Thoracic aorta (tissue), 2 donors: ENCODE measurements at places on chromosomes 12 and 14. TPM values are rescaled to one million over a fixed set of nuclear protein-coding genes. Genes with fewer than 3 reads are reported as not detected.

Gene ZC3H10
- total RNA-seq, result 7.1 TPM

GRCh38 chr12:27513155-27513824 lies 10.7 kb upstream of the PPFIBP1 start:
- H3K36me3 ChIP-seq, result no peaks in the 10 kb centered on the region
- no peak overlapping the region for H3K4me3 ChIP-seq
- peak overlapping the region; percentile 51 for H3K27ac ChIP-seq

- DNase-seq, result peak; percentile 5
- H3K27me3 ChIP-seq, result no peaks in the 10 kb centered on the region
- peaks cover 9% of the 10 kb centered on the region for H3K4me1 ChIP-seq
- H3K36me3 ChIP-seq, result no peaks in the 10 kb centered on the region
Measured at GRCh38 chr14:94936401-94936892, 166.5 kb upstream of the GSC start.

Gene GALNT9
- not detected for total RNA-seq

DNA sequence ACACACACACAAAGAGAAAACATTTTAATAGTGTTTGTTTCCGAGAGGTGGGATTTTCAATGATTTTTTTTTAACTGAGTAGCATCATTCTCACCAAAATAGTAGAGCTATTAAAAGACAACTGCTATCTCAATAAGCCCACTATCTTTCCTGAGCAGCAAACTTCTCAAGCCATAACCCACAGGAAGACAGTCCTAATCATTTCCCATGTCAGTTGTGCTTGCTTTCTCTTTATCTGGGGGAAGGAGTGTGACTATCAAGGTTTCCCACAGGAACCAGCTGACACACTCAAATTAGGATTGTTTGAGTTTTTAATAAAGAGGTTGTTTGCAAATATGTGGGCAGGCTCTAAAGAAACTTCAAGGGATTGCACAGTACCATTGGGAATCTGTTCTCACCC lies 4.9 kb upstream of the MAX start:
- H3K27ac ChIP-seq, result no peak overlapping the region
- no peaks in the 10 kb centered on the region for H3K36me3 ChIP-seq
- H3K27me3 ChIP-seq, result no peaks in the 10 kb centered on the region
- no peak overlapping the region for H3K4me3 ChIP-seq

Gene REM2
- not detected for total RNA-seq

- no peaks in the 10 kb centered on the region for H3K4me1 ChIP-seq
- H3K36me3 ChIP-seq, result no peaks in the 10 kb centered on the region
- DNase-seq, result no peak
- no peak overlapping the region for H3K27ac ChIP-seq
- no peaks in the 10 kb centered on the region for H3K27me3 ChIP-seq
Measured at GRCh38 chr12:40376533-40377267, 151.9 kb downstream of the LRRK2 start.

DNA sequence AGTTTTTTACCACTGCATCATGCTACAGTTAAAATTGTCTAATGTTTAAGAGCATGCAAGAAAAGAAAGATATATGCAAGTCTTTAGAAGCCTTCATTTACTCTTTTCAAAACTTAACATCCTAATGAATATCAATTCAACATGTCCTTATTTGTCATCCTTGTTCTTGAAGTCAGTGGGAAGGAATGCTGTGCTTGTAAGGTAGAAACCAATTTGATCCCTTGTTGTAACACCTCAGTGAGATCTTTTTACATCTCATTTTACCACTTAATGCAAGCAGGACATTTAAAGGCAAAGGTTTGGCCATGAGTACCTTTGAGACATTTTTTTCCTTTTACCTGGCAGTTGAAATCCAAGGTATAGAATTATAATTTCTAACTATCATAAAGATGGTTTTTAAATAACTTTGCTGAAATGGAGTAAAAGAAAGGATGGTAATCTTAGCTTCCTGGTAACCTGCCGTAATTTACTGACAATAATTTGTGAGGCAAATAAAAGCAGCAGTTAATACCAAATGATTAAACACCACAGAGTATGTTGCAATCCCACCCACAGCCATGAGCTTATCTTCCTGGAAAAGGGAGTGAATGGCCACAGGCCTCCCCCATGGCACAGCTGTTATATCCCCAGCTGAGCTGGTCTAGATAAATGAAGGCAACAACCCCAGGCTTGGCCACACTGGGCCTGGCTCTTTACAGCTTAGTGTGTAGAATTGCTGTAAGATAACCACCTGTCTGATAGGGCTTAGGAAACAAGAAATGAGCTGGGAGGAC lies 33.2 kb upstream of the STRN3 start:
- H3K36me3 ChIP-seq, result no peaks in the 10 kb centered on the region
- no peak overlapping the region for H3K4me3 ChIP-seq
- H3K27ac ChIP-seq, result no peak overlapping the region
- H3K4me1 ChIP-seq, result no peaks in the 10 kb centered on the region
- H3K27me3 ChIP-seq, result no peaks in the 10 kb centered on the region

- no peaks in the 10 kb centered on the region for H3K4me1 ChIP-seq
- no peak for DNase-seq
- H3K36me3 ChIP-seq, result no peaks in the 10 kb centered on the region
- no peak overlapping the region for H3K27ac ChIP-seq
Measured at GRCh38 chr14:61197416-61197815, 83.7 kb downstream of the TMEM30B start.

GRCh38 chr12:7929083-7929792 lies 6.7 kb downstream of the SLC2A3 start:
- no peak for DNase-seq
- H3K4me1 ChIP-seq, result peaks cover 15% of the 10 kb centered on the region
- H3K27me3 ChIP-seq, result no peaks in the 10 kb centered on the region
- H3K36me3 ChIP-seq, result peaks cover 27% of the 10 kb centered on the region

DNA sequence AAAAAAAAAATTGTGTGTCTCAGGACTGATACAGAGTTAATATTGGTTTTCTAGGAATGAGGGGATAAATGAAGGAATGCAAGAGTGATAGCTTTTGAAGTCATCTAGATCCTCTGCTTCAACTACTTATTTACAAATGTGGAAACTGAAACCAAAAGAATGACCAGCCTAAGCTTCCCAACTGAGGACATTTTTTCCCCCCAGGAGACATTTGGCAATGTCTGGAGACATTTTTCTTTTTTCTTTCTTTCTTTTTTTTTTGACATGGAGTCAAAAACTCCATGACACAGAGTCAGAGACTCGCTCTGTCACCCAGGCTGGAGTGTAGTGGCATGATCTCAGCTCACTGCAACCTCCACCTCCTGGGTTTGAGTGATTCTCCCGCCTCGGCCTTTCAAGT lies 15.3 kb downstream of the DLK1 start:
- DNase-seq, result no peak
- no peak overlapping the region for H3K4me3 ChIP-seq
- H3K36me3 ChIP-seq, result no peaks in the 10 kb centered on the region
- H3K4me1 ChIP-seq, result no peaks in the 10 kb centered on the region
- H3K27me3 ChIP-seq, result no peaks in the 10 kb centered on the region
- no peak overlapping the region for H3K27ac ChIP-seq

DNA sequence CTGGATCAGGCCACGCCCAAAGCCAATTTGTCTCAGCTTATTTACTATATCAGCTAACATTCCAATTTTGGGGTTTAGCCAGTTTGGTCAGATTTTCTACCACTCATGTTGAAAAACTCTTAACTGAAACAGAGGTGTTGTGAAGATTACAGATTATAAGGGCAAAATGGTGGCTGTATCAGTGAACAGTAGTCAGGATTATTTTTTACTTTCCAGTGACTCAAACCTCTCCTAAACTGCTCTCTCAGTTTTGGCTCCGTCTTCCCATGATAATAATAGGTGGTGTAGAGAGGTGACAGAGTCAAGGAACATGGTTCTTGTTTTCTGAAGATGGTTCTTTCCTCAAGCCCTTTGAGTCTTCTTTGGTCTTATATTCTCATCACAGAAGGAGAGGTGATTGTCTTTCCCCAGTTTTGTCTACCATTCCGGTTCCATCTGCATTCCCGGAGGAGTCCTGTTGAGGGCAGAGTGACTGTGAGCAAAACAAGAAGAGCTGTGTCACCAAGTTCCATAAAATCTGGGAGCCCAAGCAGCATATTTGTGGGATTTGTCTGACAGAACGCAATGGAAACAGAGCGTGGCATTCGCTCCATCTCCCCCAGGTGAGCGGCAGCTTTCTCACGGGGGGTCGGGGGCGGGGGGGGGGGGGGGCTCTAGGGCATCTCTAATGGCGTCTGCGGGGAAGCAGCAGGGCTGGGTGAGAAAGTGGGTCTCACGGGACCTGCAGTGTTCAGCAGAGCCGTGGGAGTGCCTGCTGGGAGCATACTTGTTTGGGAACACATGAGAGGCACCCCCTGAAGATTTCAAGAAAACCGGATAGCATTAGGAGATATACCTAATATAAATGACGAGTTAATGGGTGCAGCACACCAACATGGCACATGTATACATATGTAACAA lies 59.1 kb downstream of the TBC1D30 start:
- no peaks in the 10 kb centered on the region for H3K4me1 ChIP-seq
- no peak for DNase-seq
- H3K27me3 ChIP-seq, result no peaks in the 10 kb centered on the region
- no peak overlapping the region for H3K4me3 ChIP-seq
- H3K27ac ChIP-seq, result no peak overlapping the region

Gene RAP1B
- total RNA-seq, result 245 TPM

- H3K4me1 ChIP-seq, result no peaks in the 10 kb centered on the region
- H3K27ac ChIP-seq, result no peak overlapping the region
- no peak overlapping the region for H3K4me3 ChIP-seq
- no peaks in the 10 kb centered on the region for H3K27me3 ChIP-seq
- H3K36me3 ChIP-seq, result no peaks in the 10 kb centered on the region
- DNase-seq, result no peak
Measured at GRCh38 chr14:33040372-33041140, 101.9 kb downstream of the NPAS3 start.

Gene MYO1H
- total RNA-seq, result not detected

DNA sequence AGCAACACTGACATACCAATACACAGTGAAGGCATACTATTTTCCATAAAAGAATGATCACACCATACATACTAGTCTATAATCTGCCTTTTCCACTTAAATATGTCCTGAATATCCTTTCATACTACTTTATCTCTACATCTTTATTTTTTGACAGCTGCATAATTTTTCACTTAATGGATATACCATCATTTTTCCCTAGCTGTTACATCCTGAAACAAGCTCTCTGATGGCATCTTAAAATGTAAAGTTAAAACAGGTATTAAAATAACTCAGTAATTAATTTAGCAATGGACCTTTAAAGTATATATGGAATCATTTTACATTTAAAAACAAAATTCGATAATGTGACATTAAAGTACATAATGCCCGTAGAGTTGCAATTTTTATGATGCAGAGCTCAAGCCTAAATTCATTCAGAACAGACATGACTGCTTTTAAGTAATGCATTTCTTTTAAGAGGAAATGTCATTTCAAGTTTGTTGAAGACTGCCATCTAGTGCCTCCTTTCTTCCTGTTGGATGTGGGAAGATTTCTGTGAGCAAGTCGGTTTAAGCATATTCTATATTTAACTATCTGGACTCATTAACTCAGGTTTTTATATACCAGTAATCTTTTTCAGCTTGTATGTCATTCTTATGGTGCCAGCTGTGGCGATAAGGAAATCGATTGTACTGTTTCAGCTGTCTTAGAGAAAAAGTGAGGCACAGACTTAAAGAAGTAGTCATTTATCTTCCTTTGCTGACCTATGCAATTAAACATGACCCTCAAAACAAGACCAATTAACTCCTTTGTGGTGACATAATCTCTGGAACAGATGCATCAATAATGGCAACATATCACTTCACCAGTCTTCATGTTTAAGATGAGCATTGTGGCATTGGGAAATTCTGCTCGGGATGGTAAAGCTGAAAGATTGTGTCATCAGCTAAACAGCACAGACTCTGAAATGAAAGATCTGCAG lies 20.3 kb downstream of the PRICKLE1 start:
- no peak overlapping the region for H3K4me3 ChIP-seq
- H3K27ac ChIP-seq, result no peak overlapping the region
- no peaks in the 10 kb centered on the region for H3K27me3 ChIP-seq
- no peak for DNase-seq

GRCh38 chr14:87901236-87901635 lies 91.7 kb downstream of the GALC start:
- H3K27ac ChIP-seq, result no peak overlapping the region
- no peak overlapping the region for H3K4me3 ChIP-seq
- H3K36me3 ChIP-seq, result no peaks in the 10 kb centered on the region
- no peaks in the 10 kb centered on the region for H3K27me3 ChIP-seq

GRCh38 chr12:93572712-93573551 lies 457 bp downstream of the SOCS2 start:
- no peaks in the 10 kb centered on the region for H3K27me3 ChIP-seq
- no peak for DNase-seq
- no peaks in the 10 kb centered on the region for H3K36me3 ChIP-seq

Gene MYH7
- not detected for total RNA-seq

Gene PARP2
- total RNA-seq, result 5.8 TPM

- no peak for DNase-seq
- H3K27ac ChIP-seq, result no peak overlapping the region
- no peaks in the 10 kb centered on the region for H3K27me3 ChIP-seq
Measured at GRCh38 chr12:31923063-31923412, 36.2 kb upstream of the RESF1 start.

Gene DLGAP5
- total RNA-seq, result 0.14 TPM

Gene TAS2R50
- total RNA-seq, result 7.1 TPM

DNA sequence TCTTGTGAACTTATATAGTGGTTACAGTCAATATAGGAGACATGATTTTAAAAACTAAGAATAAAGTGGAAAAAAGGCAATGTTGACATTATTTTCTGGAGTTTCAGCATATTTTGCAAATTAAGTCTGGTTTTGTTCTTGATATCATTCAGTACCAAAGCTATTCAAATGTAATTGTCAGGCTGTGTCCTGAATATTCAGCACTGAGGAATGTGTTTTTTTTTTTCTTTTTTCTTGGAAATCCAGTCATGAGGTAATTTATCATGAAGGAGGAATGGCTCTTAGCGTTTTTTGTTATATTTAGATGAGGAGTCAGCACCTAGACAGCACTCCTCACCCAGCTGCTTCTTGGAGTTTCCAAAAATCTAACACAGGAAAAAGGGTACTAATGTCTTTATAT lies 225.5 kb downstream of the CCDC91 start:
- DNase-seq, result no peak
- no peaks in the 10 kb centered on the region for H3K36me3 ChIP-seq
- H3K4me3 ChIP-seq, result no peak overlapping the region
- no peak overlapping the region for H3K27ac ChIP-seq
- H3K4me1 ChIP-seq, result peaks cover 15% of the 10 kb centered on the region
- H3K27me3 ChIP-seq, result no peaks in the 10 kb centered on the region

Gene FAR2
- 8.5 TPM for total RNA-seq

DNA sequence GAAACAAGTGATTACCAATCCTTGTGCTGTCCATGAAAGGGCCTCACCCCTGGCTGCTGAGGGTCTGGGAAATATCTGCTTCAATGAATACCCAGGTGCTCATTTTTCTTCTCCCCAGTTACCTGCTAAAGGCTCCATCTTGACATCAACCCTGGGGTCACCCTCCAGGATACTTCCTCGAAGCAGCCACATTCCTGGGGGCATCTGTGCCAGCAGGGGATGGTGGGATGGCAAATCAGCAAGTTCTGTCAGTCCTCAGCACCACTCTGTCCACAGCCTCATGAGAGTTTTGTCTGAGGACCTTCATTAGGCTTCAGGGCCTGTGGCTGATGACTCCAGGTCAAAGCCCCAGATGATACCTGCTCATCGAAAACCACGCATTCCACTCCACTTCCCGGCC lies 124.8 kb downstream of the ZFP36L1 start:
- no peak for DNase-seq
- H3K4me1 ChIP-seq, result peaks cover 89% of the 10 kb centered on the region
- H3K4me3 ChIP-seq, result no peak overlapping the region
- H3K27ac ChIP-seq, result no peak overlapping the region

Gene CMTM5
- total RNA-seq, result 2.6 TPM

Gene PDZRN4
- 12.5 TPM for total RNA-seq
